ENCODE measurements at places on chromosomes 1 and 21.

DNA sequence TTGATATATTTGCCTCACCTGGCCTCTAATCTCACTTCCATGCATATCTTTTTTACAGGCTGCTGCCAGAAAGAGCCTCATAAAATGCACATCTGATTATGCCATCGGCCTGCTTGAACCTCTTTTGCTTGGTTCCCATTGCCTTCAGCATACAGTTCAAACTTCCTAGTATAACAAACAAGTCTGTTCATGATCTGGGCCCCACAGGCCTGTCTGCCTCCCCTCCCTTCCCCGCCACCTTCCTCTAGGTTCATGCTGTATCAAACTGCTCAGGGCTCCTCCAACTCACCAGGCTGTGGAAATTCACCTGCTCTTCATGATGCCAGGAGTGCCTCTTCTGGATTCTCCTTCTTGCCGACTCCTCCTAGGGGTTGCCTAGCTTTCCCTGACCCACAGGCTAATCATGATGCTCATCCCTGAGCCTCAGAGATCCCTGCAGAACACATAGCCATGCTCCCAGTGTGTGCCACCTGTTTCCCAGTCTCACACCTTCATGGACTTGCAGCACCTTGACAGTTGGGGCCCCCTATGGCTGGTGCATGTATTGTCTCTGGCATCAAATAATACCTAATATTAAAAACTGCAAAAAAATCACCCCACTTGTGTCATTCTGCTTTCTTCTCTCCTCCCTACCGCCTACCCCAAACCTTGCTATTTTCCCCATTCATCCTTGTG lies 33.7 kb upstream of the CD2 start:
- DNase-seq: no peak

DNA sequence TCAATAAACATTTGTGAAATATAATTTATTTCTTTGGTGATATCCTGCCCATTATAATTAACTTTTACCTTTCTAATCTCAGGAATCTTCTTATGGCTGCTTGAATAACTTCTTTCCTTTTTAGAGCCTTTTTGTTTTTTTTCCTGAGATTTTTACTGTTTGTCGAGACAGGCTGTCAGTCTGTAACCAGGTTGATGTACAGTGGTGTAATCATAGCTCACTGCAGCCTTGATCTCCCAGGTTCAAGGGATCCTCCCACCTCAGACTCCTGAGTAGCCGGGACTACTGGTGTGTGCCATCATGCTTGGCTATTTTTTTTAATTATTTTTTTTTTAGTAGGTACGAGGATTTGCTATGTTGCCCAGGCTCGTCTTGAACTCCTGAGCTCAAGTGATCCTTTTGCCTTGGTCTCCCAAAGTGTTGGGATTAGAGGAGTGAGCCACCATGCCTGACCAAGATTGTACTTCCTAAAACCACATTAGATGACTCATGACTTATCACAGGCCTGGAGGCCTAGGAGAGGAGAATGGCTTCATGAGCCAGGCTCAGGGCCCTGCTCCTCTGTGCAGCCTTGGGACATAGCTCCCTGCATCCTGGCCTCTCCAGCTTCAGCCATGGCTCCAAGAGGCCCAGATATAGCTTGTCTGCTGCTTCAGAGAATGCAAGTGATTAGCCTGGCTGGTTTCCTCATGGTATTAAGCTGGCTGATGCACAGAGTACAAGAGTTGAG lies 48.6 kb downstream of the CTH start:
- DNase-seq: peak; percentile 49

- DNase-seq: no peak
These were observed 5.1 kb downstream of the LAMB3 start for GRCh38 chr1:209647156-209647555.

GRCh38 chr1:154809436-154810413 lies 60.4 kb downstream of the KCNN3 start:
- peak; percentile 57 for DNase-seq

- peak; percentile 56 for DNase-seq
These were observed 33.3 kb downstream of the ZNF281 start for GRCh38 chr1:200376528-200376927.

DNA sequence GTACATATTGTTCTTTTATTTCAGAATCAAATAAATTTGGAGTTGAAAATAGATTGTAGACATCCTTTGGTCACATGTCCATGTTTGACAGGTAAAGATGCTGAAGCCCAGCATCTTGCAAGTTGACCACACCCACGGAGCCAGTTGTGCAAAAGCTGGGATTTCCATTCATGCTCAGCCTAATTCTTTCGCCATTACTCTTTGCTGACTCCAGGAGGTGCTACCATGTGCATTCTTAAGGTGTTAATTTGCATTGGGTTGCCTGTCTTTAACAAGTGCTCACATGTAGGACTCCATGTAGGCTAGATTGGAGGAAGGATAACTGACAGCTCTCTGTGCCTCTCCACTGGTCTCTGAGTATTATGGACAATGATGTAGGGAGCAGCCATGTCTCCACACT lies 660.7 kb downstream of the LMO4 start:
- DNase-seq: no peak

DNA sequence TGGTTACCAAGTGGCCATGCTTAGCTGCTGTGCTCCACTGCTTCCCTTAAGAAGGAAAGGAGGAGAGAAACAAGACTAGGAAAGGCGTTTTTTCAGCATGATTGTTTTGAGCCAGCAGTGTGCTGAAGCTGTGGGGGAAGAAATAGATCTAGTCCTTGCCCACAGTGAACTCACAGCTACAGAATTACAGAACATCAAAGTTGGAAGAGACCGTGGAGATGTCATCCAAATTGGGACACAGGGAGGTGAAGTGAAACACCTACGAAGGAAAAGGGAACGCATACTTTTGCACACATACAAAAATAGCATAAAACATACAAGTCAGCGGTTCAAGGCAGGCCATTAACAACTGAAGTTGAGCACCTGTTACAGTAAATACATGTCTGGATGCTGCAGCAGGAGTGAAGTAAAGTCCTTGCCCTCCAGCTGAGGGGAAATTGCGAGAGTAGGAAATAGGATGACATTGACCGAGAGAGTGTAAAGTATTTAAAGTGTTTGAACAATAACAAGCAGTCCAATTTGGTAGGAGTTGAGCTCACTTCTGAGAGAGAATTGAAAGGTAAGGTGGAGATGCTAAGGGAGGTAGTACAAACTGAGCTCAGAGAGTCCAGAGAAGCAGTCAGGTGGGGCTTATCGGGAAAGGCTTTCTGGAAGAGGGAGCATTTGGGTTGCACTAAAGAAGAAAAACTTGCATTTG lies 55.1 kb downstream of the KIRREL1 start:
- DNase-seq: no peak

DNA sequence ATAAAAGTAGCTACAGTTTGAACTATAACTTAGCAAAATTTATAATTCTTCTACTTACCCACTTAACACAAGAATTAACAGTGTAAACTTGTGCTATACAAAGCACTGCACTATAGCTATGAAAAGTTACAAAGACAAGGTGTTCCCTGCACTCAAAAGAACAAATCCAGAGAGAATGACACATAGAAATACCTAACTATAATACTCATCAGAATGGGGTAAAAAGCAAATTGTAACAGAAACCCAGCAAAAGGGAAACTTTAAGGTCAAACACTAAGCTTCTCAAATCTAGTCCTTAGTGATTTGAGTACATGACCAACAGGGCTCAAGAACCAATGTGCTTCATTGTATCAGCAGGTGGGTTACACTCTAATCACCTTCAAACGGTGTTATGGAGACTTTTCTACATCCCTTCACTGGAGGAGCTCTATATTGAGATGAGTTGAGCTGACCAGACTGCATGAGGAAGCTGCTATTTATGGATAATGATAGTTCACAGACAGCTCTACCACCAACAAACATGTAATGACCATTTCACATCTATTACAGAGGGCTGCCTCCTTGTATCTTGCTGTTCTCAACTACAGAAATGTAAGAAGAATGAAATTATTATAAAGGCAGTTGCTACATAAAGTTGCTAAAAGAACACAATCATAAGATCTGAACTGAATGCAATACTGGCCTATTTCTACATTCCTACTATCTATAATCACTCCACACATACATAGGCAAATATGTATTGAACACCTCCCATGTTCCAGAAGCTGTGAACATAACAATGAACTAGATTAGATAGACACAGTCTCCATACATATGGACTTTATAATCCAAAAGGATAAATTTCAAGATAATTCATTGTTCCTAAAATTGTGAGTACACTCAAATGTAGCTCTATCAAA lies 47.6 kb downstream of the PIK3R3 start:
- DNase-seq: peak; percentile 68

DNA sequence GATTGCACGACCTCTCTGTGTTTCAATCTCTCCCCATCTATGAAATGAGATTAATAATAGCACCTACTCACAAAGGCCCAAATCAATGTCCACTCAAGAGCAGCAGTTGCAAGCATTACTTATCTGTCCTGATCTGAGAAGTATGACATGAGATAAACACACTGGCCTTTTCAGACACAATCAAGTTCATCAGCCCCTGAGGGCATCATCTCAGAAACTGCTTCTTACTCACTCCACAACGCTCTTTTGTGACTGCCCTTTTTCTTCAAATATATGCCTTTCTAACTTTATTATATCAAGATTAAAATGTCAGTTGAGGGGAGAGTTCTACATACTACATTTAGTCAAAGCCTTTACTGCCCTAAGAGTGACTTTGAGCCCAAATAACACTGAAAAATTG lies 371.9 kb upstream of the SPAG17 start:
- DNase-seq: no peak

DNA sequence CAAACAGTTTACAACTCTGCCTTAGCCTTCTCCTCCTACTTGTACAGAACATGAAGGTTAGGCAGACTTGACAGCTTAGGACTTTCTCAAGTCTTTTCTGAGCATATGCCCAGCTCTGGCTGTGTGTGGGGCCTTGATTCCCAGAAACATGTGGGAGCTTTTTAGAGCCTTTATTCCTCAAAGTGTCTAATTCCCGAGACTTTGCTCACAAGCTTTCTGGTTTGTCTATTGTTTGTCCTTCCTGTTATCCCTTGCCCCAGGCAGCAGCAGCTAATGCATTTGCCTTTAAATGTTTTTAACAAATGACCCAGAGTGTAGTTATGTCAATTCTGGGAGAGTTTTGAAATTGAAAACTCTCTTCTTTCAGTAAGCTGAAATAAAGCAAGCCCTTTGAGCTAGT lies 29.2 kb downstream of the ST7L start:
- DNase-seq: no peak

DNA sequence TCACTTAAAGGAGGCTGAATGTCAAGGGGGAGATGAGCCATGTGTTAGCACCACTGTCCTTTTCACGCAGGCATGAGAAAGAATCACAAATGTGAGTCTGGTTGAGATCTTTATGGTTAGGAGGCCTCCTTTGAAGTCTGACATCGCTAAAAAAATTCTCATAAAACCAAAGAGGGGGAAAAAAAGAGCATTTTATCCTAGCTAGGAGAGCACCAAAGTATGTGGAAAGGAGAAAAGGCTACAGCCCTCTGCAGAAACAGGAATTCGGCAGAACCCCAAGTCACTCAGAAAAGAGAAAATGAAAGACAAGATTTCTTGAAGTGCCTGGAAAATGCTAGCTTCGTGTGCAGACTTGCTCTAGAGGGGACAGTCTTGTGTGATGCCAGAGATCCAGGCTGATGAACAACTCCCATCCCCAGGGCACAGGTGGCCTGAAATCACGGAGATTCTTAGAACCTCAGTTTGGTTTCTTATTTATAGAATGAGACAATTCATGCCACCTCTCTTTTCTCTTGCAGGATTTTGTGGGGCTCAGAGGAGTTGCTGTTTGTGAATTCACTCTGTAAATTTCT lies 61.5 kb downstream of the RUNX1 start:
- no peak for DNase-seq

DNA sequence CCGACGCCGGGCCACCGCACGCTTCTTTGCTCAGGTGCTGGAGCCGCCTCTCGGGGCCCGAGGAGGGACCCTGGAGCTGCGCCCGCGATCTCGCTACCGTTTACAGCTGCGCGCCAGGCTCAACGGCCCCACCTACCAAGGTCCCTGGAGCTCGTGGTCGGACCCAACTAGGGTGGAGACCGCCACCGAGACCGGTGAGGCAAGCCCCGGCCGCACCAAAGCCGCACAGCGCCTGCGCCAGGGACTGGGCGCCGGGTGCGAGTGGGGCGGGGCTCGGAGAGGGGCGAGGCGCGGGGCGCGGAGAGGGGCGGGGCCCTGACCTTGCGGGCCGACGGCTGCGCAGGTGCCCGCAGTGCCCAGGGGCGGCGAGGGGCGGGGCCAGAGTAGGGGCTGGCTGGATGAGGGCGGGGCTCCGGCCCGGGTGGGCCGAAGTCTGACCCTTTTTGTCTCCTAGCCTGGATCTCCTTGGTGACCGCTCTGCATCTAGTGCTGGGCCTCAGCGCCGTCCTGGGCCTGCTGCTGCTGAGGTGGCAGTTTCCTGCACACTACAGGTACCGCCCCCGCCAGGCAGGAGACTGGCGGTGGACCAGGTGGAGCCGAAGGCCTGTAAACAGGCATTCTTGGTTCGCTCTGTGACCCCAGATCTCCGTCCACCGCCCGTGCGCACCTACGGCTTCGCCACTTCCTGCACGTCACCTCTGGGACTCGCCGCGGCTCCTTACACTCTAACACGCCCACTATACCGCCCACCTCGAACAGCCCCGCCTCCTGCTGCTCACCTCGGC lies 9.8 kb upstream of the CDC20 start:
- DNase-seq: peak; percentile 65

DNA sequence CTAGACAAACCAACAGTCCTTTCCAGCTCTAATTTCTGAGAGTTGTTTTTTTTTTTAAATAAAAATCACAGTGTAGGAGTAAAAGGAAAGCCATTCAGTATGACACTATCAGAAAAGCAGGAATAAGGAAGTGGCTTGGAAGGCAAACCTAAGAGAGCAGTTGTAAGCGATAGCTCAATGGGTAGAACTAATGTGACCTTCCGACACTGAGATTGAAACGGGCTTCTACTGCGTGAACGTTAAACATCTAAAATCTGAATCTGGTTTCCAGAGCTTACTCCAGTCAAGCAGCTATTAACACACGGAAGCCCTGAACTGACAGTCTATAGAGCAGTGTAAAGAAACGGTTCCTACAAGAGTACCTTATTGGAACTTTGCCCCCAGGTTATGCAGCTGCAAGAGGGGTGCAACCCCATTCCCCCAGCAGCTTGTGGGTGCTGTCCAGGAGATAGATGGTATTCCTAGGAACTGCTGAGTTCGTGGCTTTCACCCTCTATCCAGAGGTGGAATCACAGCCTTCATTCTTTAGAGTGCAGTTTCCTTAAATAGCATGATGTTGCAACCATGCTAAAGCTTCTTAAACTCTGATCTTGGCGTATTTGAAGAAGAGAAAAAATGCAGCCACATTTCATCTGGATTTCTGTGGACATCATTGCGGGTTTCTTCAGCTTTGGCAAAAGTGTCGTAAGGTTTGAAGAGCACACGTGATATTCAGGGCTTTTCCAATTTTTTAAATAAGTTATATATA lies 3.3 kb upstream of the IRF2BP2 start:
- DNase-seq: peak; percentile 95

- no peak for DNase-seq
These were observed 98.0 kb downstream of the DENND1B start for GRCh38 chr1:197677313-197677712.

Data from iris pigment epithelial cell (primary cell).